Naive B cell (primary cell): ENCODE measurements at places on chromosomes 7 and 10.

DNA sequence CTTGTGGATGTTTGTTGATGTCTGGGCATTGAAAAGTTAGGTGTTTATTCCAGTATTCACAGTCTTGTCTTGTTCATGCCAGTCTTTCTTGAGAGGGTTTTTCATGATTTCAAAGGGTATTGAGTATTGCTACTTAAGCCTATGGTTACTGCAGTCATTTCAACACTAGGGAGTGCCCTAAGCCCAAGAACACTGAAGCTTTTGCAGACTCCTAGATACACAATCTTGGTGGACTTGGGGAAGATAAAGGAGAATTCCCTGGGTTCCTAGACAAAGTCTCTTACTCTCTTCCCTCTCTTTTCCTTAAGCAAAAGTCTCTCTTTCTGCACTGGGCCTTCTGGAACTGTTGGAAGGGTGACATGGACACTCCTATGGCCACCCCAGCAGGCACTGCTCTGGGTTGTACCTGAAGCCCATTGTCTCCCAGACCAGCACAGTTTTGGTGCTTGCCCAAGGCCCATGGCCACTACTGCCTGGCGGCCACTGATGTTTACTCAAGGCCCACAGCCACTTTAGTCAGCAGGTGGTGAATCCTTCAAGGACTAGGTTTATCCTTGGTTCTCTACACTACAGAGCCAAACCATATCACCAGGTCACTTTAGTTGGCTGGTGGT is 24.9 kb downstream of the SAMD9 start:
- DNase-seq: no peak

DNA sequence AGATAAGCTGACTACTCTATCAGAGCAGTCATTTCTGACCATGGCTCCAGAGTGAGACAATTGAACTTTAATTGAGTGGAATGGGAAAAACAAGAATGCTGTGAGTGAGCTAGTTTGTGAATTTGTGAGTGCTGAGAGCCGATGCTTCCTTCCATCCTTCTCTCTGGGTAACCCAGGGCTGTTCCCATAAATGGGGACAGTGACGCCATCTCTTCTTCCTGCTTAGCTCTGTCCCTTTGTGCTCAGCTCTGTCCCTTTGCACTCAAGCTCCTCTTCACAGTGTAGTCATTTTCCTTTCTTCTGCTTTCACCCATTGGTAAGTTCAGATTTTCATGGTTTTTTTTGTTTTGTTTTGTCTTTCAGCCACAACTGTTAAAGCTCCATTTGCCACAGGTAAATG is 24.4 kb downstream of the C10orf120 start:
- no peak for DNase-seq

GRCh38 chr10:75825661-75826060 is 394.2 kb downstream of the LRMDA start:
- DNase-seq: no peak

DNA sequence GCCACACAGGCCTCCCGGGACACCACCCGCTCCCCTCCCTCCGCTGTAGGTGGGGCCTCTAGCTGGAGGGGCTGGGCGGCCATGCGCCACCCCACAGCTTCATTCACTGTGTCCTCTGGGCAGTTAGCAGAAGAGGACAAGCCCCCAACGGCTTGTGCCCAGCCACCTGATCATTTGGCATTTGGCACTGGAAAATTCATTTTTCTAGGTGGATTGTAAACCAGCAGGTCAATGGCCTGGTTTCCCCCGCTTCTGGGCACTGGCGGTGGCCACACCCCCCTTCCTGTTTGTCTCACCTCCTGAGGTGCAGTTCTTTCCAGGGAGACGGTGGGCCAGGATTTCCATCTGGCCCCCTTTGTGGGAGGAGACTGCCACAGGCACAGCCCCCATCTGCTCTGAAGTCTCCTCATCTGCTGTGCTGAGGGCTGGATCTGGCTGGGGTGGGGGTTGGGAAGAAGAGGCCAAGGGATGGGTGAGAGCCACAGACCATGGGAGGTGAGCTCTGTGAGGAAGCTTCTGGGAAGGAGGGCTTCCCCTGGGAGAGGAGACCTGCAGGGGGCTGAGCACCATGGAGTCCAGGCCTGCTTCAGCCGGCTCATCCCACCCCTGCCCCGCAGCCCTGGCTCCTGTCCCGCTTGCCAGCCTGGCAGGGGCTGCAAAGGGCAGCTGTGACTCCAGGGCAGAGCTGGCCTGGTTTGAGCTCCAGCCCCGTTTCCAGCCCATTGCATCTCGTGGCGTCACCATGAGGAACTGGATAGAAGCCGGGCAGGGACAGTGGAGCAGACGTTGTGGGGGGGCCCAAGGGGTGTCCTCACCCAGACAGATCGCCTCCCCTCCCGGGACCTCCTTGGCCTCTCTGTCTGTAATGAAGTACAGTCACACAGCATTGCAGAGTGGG is 40.1 kb upstream of the SLC29A3 start:
- no peak for DNase-seq

- peak; percentile 36 for DNase-seq
Measured at GRCh38 chr10:69639291-69640195, 9.5 kb downstream of the FAM241B start.

GRCh38 chr7:95867309-95867708 is 95.0 kb downstream of the DYNC1I1 start:
- no peak for DNase-seq

DNA sequence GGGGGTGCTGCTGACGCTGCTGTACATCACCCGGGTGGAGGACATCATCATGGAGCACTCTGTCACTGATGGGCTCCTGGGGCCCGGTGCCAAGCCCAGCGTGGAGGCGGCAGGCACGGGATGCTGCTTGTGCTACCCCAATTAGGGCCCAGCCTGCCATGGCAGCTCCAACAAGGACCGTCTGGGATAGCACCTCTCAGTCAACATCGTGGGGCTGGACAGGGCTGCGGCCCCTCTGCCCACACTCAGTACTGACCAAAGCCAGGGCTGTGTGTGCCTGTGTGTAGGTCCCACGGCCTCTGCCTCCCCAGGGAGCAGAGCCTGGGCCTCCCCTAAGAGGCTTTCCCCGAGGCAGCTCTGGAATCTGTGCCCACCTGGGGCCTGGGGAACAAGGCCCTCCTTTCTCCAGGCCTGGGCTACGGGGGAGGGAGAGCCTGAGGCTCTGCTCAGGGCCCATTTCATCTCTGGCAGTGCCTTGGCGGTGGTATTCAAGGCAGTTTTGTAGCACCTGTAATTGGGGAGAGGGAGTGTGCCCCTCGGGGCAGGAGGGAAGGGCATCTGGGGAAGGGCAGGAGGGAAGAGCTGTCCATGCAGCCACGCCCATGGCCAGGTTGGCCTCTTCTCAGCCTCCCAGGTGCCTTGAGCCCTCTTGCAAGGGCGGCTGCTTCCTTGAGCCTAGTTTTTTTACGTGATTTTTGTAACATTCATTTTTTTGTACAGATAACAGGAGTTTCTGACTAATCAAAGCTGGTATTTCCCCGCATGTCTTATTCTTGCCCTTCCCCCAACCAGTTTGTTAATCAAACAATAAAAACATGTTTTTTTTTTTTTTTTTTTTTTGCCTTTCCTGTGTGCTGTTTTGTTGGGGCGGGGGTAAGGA is 55.8 kb downstream of the TSPAN15 start:
- DNase-seq: no peak

GRCh38 chr7:41808541-41808940 is 105.7 kb upstream of the INHBA start:
- DNase-seq: no peak

- DNase-seq: no peak
Measured at GRCh38 chr10:62734781-62735463, 69.6 kb upstream of the ADO start.

- DNase-seq: no peak
Measured at GRCh38 chr10:104092749-104093148, 7.1 kb upstream of the COL17A1 start.
